Psoas muscle (tissue), 8 donors: ENCODE measurements at places on chromosomes 5 and 9. TPM values are rescaled to one million over a fixed set of nuclear protein-coding genes. Genes with fewer than 3 reads are reported as not detected.

The RNF180 gene
- total RNA-seq, result 4.6 TPM

DNA sequence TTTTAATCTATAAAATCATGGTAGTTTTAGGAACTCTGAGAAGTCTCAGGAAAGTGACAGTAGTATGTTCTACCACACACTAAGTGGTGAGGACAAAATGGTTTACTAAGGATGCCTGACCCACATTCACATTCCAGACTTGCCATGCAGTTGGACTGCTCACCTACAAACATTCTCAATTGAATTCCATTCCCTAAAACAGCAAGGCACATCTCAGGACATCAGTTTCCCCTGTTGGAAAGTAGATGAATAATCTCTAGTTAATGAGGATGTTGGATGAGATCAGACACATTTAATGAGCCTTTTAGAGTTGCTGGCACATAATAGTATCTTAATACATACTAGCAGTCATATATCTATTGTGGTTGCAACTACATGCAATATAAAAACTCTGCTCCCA, 76.6 kb downstream of the ZNF618 start:
- no peak for DNase-seq
- no peak overlapping the region for H3K27ac ChIP-seq
- peaks cover 6% of the 10 kb centered on the region for H3K4me1 ChIP-seq
- no peak overlapping the region for H3K4me3 ChIP-seq
- no peaks in the 10 kb centered on the region for H3K27me3 ChIP-seq

The IL3 gene
- total RNA-seq, result not detected

- H3K27ac ChIP-seq, result no peak overlapping the region
- H3K27me3 ChIP-seq, result no peaks in the 10 kb centered on the region
- DNase-seq, result no peak
Observed at GRCh38 chr9:127437497-127438264, 13.5 kb downstream of the ZNF79 start.

GRCh38 chr5:122093415-122094180, 15.5 kb upstream of the LOX start:
- H3K4me1 ChIP-seq, result no peaks in the 10 kb centered on the region
- DNase-seq, result no peak
- no peak overlapping the region for H3K4me3 ChIP-seq
- no peaks in the 10 kb centered on the region for H3K27me3 ChIP-seq
- no peak overlapping the region for H3K27ac ChIP-seq

The CARTPT gene
- not detected for total RNA-seq

The STKLD1 gene
- 0.28 TPM for total RNA-seq

The CORO2A gene
- 0.30 TPM for total RNA-seq
